ENCODE measurements at places on chromosomes 2 and 18. TPM values are rescaled to one million over a fixed set of nuclear protein-coding genes. Genes with fewer than 3 reads are reported as not detected.

BIN1 gene
- 50.7 TPM for total RNA-seq

FBXO15 gene
- 1.1 TPM for total RNA-seq

FAHD2B gene
- total RNA-seq: 27.4 TPM

ATL2 gene
- 132 TPM for total RNA-seq

DNA sequence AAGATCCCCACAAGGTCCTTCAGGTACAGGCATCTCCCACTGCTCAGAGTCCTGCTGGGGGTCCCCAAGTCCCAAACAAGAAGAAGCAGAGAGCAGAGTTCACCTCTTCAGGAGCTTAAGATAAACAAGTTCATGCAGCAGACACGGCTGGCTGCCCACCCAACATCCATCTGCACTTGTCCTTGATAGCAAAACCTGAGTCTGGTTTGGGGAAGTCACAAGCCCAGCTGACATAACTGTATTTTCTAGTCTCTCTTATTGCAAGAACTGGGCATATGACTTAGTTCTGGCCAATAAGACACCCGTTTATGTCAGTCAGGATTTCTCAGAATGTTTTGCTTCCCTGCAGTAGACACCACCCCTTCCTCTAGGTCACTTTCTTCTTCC, 31.8 kb downstream of the AFF3 start:
- no peak for DNase-seq

DNA sequence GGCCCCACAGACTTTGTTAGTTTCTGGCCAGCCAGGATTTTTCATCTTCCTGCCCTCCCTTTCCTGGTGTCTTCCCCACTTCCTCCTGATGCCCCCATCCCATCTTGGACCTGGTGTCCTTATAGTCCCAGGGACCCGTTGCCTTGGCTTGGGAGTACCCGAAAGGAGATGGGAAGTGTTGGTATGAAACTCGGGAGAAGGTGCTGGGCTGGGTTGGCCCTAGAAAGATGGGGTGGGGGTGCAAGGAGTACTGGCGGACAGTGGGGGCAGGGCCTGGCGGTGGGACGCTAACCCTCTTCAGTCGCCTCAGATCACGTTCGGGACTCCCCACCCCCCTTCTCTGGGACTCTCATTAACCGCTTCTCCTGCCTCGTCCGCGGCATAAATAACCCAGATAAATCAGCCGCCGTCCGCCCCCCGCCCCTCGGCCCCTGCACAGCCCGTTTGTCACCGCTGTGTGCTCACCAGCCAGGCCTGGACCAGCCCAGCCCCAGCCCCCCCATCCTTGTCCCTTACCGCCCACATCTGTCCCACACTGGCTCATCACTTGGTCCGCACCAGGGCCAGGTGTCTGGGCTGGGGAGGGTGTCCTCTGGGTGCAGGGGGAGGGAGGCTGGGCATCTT, 3.7 kb upstream of the ASIC4 start:
- no peak for DNase-seq

GRCh38 chr18:57698571-57699276, 77.1 kb upstream of the NARS1 start:
- no peak for DNase-seq

- DNase-seq: no peak
Measured at GRCh38 chr2:24721470-24721869, 71.7 kb downstream of the PTRHD1 start.

Data from NCI-H460 (cell line).